Activated naive CD8-positive, alpha-beta T cell treated with anti-CD3 and anti-CD28 coated beads for 36 hours (primary cell): ENCODE measurements at places on chromosomes 7 and 10. TPM values are rescaled to one million over a fixed set of nuclear protein-coding genes. Genes with fewer than 3 reads are reported as not detected.

The EPDR1 gene
- total RNA-seq, result 2.6 TPM

DNA sequence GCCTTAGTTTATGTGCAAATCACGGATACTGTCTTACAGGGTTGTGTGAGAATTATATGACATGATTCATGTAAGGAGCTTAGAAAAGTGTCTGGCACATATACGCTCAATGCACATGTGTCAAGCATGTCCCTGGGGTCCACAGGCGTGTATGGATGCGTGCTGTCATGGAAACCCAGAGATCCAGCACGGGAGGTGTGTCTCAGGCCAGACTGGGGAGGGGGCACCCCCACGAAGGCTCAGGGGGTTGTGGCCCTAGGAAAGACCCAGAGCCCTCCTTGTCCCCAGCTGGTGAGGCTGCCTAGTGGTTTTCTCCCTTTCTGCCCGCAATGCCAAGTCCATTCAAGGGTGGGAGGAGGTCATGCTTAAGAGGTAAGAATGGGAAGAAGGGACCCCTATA, 9.1 kb downstream of the BTBD16 start:
- H3K4me1 ChIP-seq, result no peaks in the 10 kb centered on the region
- no peak overlapping the region for H3K4me3 ChIP-seq
- H3K27me3 ChIP-seq, result peaks cover 27% of the 10 kb centered on the region
- H3K27ac ChIP-seq, result no peak overlapping the region

DNA sequence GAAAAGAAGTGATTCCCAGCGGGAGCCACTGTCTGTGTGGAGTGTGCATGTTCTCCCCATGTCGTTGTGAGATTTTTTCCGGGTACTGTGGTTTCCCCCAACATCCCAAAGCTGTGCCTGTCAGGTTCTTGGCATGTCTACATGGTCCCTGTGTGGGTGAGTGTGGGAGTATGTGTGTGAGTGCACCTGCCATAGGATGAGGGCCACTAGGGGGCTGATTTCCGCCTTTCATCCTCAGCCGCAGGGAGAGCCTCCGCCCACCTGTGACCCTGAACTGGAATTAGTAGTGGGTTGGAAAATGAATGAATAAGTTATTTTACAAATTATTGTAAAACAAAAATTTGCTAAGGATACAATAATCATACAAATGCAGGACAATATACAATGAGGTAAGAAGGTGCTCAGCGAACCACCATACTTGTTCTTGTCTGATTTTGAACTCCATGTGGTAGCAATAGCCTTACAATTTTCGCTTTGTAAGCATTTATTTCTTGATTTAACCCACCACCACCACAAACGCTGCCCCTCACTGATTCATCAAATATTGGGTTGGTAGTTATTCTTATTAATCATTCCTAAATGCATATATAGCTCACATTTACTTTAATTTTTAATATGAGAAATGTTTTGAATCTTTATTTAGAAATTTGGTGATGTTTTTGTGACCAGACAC, 641.2 kb upstream of the VSTM2A start:
- H3K36me3 ChIP-seq, result no peaks in the 10 kb centered on the region

The BTBD16 gene
- total RNA-seq, result not detected
